ENCODE measurements at places on chromosomes 16 and 17. TPM values are rescaled to one million over a fixed set of nuclear protein-coding genes. Genes with fewer than 3 reads are reported as not detected.
A peak's percentile ranks its signal among the peaks of the same experiment; 100 is the strongest.

- no peaks in the 10 kb centered on the region for H3K27me3 ChIP-seq
- H3K36me3 ChIP-seq, result no peaks in the 10 kb centered on the region
- no peak overlapping the region for H3K4me3 ChIP-seq
- H3K27ac ChIP-seq, result no peak overlapping the region
- no peaks in the 10 kb centered on the region for H3K4me1 ChIP-seq
These were observed 14.7 kb downstream of the PHKB start for GRCh38 chr16:47475786-47476185.

- H3K36me3 ChIP-seq, result peaks cover 54% of the 10 kb centered on the region
- H3K27ac ChIP-seq, result no peak overlapping the region
- no peak overlapping the region for H3K4me3 ChIP-seq
- DNase-seq, result no peak
These were observed 24.3 kb downstream of the WSB1 start for GRCh38 chr17:27318228-27318627.

DNA sequence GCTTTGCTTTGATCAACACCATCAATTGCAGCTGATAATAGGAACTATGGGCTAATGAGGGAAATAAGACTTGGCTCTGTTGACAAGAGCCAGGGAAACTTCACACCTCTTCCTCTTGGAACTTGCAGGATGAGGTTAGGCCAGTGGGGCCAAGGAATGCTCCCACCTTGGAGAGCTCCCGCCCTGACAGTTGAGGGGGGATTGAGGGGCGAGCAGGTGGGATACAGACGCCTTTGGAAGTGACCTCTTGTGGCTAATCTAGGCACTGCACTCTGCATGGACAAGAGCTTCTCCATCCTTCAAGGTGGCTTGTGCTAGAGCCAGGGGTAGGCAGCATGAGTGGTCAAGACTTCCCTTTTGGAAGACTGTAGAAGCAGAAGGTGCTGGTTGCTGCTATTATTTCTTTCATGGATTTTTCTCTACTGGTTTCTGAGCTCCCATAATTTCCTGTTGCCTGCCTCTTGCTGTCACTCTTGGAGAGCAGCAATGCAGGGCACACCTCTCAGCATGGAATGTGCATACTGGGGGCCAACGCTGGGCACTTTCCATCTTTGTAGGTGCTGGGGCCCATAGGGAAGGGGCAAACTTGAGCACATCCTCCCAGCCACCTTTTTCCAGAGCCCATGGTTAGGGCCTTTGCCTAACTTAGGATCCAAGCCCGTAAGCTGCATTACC, 2.3 kb upstream of the PHF12 start:
- peak; percentile 47 for DNase-seq
- H3K4me1 ChIP-seq, result no peaks in the 10 kb centered on the region
- peaks cover 11% of the 10 kb centered on the region for H3K36me3 ChIP-seq
- H3K27me3 ChIP-seq, result no peaks in the 10 kb centered on the region

DNA sequence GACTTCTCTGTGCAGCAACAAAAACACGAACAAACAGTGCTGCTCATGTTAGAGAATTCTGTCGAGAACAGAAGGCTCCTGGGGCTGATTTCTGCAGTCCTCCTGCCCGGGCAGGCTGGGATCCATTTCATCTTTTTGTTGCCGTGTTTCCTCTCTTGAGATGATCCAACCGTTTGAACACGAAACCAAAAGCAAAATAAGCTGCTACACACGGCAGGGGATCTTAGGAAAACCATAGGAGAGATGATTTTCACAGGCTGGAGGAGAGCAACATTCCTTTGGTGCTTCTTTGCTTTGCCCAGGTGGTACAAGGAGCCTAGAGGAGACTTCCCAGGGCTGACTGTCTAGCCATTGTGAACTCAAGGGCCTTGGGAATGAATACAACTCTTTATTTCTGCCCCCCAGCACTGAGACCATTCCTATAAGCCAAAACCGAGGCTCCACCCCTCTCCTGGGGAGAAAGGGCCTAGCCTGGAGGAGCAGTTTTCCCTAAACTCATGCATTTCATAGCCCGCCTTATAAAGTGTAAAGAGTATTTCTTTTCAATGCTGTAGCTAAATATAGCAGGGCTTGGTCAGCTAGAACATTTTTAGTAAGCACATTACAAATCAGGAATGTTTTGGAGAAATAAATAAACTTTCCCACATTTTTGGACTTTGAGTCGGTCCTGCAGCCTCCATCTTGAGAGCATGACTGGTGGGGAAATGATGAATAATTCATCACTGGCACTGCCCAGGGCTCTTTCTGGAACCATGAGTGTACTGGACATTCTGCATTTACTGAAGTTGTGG, 7.7 kb downstream of the FOXL1 start:
- H3K27me3 ChIP-seq, result peaks cover 13% of the 10 kb centered on the region
- no peaks in the 10 kb centered on the region for H3K4me1 ChIP-seq
- no peak for DNase-seq
- H3K4me3 ChIP-seq, result no peak overlapping the region
- no peak overlapping the region for H3K27ac ChIP-seq

- no peak for DNase-seq
- H3K4me3 ChIP-seq, result no peak overlapping the region
- peaks cover 5% of the 10 kb centered on the region for H3K36me3 ChIP-seq
- no peaks in the 10 kb centered on the region for H3K4me1 ChIP-seq
These were observed 49.6 kb upstream of the CLEC19A start for GRCh38 chr16:19235886-19236285.

- no peak overlapping the region for H3K4me3 ChIP-seq
- peaks cover 2% of the 10 kb centered on the region for H3K4me1 ChIP-seq
- H3K27me3 ChIP-seq, result no peaks in the 10 kb centered on the region
- no peaks in the 10 kb centered on the region for H3K36me3 ChIP-seq
These were observed 110.7 kb upstream of the NOL11 start for GRCh38 chr17:67606896-67607604.

GRCh38 chr17:77424585-77425344, 284.0 kb downstream of the SEC14L1 start:
- peaks cover 24% of the 10 kb centered on the region for H3K36me3 ChIP-seq
- H3K4me3 ChIP-seq, result no peak overlapping the region
- H3K4me1 ChIP-seq, result peaks cover 56% of the 10 kb centered on the region
- no peaks in the 10 kb centered on the region for H3K27me3 ChIP-seq
- no peak overlapping the region for H3K27ac ChIP-seq

- H3K27me3 ChIP-seq, result no peaks in the 10 kb centered on the region
- no peak overlapping the region for H3K4me3 ChIP-seq
- no peak overlapping the region for H3K27ac ChIP-seq
- DNase-seq, result no peak
- no peaks in the 10 kb centered on the region for H3K36me3 ChIP-seq
These were observed 62.7 kb downstream of the IRX6 start for GRCh38 chr16:55386534-55387296.

DNA sequence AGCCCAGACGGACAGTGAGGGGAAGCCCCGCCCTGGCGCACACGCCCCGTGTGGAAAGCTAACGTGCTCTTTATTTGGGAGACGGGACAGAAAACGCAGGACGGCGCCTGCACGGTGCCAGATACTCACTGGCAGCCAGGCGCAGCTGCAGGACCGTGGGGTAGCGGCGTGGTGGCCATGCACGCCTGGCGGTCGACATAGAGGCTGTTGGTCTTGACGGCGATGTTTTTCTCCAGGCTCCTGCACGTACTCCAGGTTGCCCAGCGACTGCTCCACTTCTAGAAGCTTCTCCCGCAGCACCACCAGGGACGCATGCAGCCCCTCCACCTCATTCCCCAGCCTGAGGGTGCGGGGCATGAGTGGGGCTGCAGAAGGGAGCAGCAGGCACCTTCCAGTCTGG, 5.1 kb upstream of the C1QTNF8 start:
- H3K4me3 ChIP-seq, result no peak overlapping the region
- peaks cover 2% of the 10 kb centered on the region for H3K27me3 ChIP-seq
- no peak overlapping the region for H3K27ac ChIP-seq

GRCh38 chr16:48820379-48820778, 210.4 kb upstream of the N4BP1 start:
- no peaks in the 10 kb centered on the region for H3K4me1 ChIP-seq
- H3K36me3 ChIP-seq, result no peaks in the 10 kb centered on the region
- DNase-seq, result no peak
- no peak overlapping the region for H3K4me3 ChIP-seq
- no peaks in the 10 kb centered on the region for H3K27me3 ChIP-seq

DNA sequence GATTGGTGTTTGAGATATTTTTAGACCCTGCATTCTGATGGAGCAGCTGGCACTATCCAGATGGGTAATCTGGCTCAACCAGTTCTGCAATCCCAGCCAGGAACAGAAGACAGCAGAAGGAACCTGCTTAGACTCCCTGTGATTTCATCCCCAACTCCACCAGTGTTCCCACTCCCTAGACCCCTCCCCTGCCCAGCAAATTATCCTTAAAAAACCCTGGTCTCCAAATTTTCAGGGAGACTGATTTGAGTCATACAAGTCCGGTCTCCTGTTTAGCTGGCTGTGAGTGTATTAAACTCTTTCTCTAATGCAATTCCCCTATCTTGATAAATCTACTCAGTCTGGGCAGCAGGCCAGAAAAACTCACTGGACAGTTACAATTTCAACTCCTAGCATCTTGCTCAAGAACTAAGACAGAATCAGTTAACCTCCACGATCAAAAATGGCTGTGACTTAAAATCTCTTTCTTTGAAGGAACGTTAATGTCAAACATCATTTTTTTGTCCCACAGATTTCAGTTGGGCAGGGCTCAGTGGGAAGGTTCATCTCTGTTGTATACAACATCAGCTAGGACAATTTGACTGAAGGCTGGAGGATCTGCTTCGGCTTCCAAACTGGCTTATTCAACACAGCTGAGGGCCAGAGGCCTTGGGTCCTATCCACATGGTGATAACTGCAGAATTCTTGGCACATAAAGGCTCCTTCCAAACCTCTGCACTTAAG, 4.9 kb upstream of the RBL2 start:
- H3K27me3 ChIP-seq, result peaks cover 6% of the 10 kb centered on the region
- H3K36me3 ChIP-seq, result no peaks in the 10 kb centered on the region
- H3K27ac ChIP-seq, result no peak overlapping the region
- H3K4me1 ChIP-seq, result peaks cover 8% of the 10 kb centered on the region
- H3K4me3 ChIP-seq, result no peak overlapping the region
- no peak for DNase-seq

DNA sequence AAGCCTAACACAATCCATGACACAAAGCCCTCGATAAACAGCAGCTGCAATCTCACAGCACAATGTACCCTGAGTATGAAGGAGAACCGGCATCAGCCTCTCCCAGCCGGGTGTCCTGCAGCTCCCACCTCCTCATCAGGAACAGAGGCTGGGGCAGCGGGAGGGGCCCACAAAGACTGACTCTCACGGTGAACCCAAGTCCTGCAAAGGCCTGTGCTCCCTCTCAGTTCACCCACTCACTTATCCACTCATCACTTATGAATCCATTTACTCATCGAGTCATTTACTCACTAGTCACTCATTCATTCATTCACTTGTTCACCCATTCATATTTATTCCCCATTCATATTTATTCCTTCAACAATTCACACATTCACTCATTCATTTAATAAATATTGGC, 11.6 kb downstream of the ZNF423 start:
- H3K36me3 ChIP-seq, result no peaks in the 10 kb centered on the region
- H3K4me1 ChIP-seq, result no peaks in the 10 kb centered on the region
- H3K4me3 ChIP-seq, result no peak overlapping the region
- peaks cover 25% of the 10 kb centered on the region for H3K27me3 ChIP-seq

GRCh38 chr17:18356624-18357023, 6.7 kb downstream of the SHMT1 start:
- no peak overlapping the region for H3K4me3 ChIP-seq
- peaks cover 3% of the 10 kb centered on the region for H3K4me1 ChIP-seq
- peaks cover 44% of the 10 kb centered on the region for H3K36me3 ChIP-seq
- DNase-seq, result no peak
- H3K27me3 ChIP-seq, result no peaks in the 10 kb centered on the region

DNA sequence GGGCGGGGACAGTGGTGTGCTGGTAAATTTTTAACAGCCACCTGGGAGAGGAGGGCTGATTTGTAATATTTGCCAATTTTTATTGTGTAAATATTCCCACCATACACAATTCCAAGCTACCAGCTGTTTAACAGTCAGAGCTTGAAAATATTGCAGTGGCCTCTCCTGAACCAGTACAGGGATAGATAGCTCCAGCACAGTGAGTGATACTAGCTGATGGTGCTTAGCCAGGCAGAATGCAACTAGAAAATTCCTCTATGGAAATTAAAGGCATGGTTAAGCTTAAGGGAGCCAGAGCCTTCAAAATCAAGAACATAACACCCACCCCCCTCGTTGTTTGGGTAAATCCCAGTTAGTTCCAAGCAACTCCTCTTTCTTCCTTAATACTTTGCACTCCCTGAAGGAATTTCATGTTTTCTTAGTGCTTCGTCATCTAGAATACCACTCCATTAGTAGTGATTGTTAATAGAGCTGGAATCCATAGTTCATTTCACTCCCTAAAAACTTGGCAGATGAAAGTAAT, 96.6 kb downstream of the CYB561 start:
- peaks cover 1% of the 10 kb centered on the region for H3K4me1 ChIP-seq
- H3K4me3 ChIP-seq, result no peak overlapping the region
- no peaks in the 10 kb centered on the region for H3K36me3 ChIP-seq
- no peak overlapping the region for H3K27ac ChIP-seq
- H3K27me3 ChIP-seq, result peaks cover 12% of the 10 kb centered on the region

DNA sequence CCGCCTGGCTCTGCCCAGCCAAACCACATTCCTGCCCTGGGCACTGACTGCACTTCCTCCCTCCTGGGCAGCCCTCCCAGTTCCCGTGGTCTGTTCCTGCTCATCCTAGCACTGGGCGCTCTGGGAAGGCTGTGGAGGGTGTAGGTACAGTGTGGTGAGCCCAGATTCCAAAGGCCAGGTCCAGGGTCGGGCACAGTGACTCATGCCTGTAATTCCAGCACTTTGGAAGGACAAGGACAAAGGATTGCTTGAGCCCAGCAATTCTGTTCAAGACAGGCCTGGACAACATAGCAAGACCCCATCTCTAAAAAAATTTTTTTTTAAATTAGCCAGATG, 30.6 kb downstream of the C16orf74 start:
- no peak overlapping the region for H3K27ac ChIP-seq
- DNase-seq, result no peak
- peaks cover 15% of the 10 kb centered on the region for H3K27me3 ChIP-seq
- no peaks in the 10 kb centered on the region for H3K4me1 ChIP-seq

Gene HID1
- total RNA-seq, result 0.37 TPM

Gene KRT27
- not detected for total RNA-seq

Gene GNAO1
- total RNA-seq, result 0.57 TPM

Gene HIGD1B
- total RNA-seq, result not detected

Gene STXBP4
- total RNA-seq, result 7.6 TPM

Gene CBFA2T3
- 0.23 TPM for total RNA-seq

Gene CNTD1
- total RNA-seq, result not detected

Gene SMIM36
- not detected for total RNA-seq

Gene MPG
- total RNA-seq, result 78.6 TPM

Gene AANAT
- 0.18 TPM for total RNA-seq

Gene KRTAP4-9
- not detected for total RNA-seq

Gene CCDC200
- total RNA-seq, result not detected

Gene ATP1B2
- total RNA-seq, result 0.37 TPM

Gene CDRT15L2
- total RNA-seq, result not detected

All from activated T-helper 2 cell treated with anti-CD3 and anti-CD28 coated beads, Interferon-gamma antibody, Interleukin-2, Interleukin-4, amounts not matched to agents 10 μg/mL and 5 μg/mL and 100 μg/mL, durations not matched to agents 14 hours and 24 hours and 36 hours (primary cell).